Neuronal stem cell (in vitro differentiated cells): ENCODE measurements at places on chromosomes 7 and 10.

DNA sequence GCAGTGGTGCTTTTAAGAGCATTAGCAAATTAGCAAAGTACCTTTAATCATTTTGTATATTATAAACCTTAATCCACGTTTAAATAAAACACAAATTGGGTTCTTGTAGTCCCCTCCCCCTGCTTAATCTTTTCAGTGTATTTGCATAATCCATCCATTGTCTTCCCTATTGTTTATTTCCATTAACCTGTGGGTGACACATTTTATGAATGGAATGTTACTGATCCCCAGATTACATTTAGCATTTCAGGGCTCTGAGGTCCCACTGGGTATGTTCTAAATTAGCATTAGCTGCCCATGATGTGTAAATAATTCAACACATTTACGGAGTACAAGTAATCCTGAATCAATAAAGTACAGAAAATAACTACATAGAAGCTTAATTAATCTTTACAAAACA lies 138.4 kb upstream of the FEZF1 start:
- DNase-seq: peak; percentile 27

- no peak for DNase-seq
These were observed 68.1 kb downstream of the CNOT4 start for GRCh38 chr7:135441791-135442190.

- DNase-seq: no peak
These were observed 45.9 kb upstream of the ARHGAP12 start for GRCh38 chr10:31974434-31975124.

- no peak for DNase-seq
These were observed 13.7 kb upstream of the EBF3 start for GRCh38 chr10:129977794-129978193.

GRCh38 chr10:29946953-29947700 lies 112.3 kb downstream of the JCAD start:
- DNase-seq: no peak

- no peak for DNase-seq
These were observed 129.6 kb upstream of the MKLN1 start for GRCh38 chr7:131197920-131198615.
